ENCODE measurements at places on chromosomes 6 and 20. TPM values are rescaled to one million over a fixed set of nuclear protein-coding genes. Genes with fewer than 3 reads are reported as not detected.

The MYLK2 gene
- not detected for total RNA-seq

The CCN6 gene
- total RNA-seq = 0.25 TPM

The C6orf141 gene
- 9.8 TPM for total RNA-seq

The ZSCAN31 gene
- 11.3 TPM for total RNA-seq

The SLC24A3 gene
- total RNA-seq = 4.2 TPM

- DNase-seq = peak; percentile 90
These were observed 1.5 kb downstream of the MAFB start for GRCh38 chr20:40687384-40688128.

GRCh38 chr6:155240905-155241600 is 22.8 kb upstream of the CLDN20 start:
- no peak for DNase-seq

DNA sequence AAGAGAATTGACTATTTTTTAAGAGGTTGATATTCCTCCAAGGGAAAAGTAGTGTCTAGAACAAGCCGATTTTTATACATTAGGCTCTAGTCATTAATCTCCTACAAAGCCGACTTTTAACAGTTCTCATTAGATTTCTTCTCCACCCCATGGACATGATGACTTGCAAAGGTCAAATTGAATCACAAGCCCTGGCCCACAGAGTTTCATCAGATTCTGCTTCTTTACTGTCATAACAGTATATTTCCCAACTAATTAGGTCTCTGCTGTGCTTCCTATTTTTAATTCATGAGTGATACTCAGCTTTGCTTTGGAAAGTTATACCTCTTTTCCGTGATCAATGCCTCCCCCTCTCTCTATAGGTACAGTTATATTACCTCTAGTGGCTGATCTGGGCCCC is 90.6 kb upstream of the ADGRB3 start:
- no peak for DNase-seq

GRCh38 chr20:15923030-15923776 is 650.0 kb downstream of the KIF16B start:
- no peak for DNase-seq

- no peak for DNase-seq
These were observed 89.4 kb downstream of the TRDN start for GRCh38 chr6:123547216-123547978.

GRCh38 chr6:32920715-32921114 is 20.1 kb downstream of the HLA-DMB start:
- DNase-seq = no peak

DNA sequence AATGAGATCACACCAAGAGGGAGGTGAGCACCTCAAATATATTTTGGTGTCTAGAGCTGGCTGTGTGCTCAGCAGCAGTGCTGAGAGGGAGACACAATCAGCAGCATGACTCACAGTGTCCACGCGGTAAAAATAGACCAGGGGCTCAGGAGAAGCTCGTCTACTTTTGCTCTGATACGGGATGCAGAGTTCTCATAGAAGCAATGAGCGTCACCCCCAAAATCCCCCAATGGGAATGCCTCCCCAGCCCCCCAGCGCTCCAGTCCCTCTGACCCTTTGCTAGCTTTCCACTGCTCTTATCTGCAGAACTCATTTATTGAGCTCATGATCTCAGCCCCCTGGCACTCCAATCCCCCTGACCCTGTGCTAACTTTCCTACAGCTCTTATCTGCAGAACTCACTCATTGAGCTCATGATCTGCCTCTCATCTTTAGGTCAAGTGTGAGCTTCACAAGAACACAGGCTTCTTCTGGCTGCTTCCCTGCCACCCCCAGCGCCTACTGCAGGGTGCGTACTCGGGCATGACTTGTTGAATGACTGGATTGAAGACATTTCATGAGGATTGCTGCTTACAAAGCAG is 34.0 kb downstream of the SYNDIG1 start:
- DNase-seq = no peak

DNA sequence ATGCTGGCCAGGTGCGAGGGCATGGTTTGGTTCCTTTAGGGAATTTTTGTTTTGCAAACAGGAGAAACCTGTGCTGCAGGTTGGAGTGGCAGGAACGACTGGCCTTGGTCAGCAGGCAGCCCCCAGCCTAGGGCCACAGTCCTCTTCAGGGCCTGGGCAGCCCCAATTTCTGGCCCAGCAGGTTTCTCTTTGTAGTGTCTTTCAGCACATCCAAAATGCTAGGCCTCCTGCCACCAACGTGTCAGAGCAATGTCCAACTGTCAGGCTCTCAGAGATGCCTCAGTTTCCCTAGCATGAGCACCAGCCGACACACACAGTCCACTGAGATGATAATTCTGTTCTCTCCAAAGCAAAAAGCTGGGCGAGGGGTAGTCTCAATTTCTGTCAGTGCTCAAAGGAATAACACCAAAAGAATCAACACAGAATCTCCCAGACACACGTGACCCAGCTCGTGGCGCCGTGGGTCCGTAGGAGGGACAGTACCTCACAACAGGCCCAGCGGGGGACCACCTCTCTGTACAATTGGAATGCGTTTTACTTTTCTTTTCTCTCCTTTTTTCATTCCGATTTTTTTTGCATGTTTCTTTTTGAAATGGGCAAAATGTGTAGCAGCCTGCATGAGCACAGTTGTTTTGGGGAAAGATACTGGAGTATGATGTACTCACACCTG is 125.9 kb downstream of the TAF4 start:
- no peak for DNase-seq

DNA sequence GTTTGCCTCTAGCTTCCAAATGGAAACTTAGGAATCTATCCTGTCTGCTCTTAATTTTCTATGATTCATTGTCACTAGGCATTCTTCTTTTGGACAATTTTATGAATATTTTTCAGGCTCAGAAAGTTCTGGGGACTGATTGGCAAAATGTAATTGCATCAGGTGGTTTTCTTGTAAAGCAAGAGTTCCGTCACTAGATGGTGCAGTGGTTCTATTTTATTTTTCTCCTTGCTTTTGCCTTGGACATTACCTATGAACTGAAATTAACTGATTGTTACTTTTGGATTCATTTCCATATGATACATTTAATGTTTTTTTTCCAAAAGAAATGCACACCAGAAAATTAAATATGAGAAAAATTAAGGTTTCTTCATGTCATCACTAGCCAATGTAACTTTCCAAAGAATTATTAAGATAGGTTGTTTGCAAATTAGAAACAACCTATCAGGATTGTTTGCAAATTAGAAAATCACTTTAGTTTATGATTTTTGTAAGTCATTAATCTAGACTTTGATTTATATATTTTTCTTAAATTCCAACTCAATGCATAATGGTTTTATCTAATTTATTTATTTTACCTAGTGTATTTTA is 48.0 kb downstream of the TMEM170B start:
- no peak for DNase-seq

- peak; percentile 85 for DNase-seq
These were observed 716 bp downstream of the SHPRH start for GRCh38 chr6:145963216-145964068.

DNA sequence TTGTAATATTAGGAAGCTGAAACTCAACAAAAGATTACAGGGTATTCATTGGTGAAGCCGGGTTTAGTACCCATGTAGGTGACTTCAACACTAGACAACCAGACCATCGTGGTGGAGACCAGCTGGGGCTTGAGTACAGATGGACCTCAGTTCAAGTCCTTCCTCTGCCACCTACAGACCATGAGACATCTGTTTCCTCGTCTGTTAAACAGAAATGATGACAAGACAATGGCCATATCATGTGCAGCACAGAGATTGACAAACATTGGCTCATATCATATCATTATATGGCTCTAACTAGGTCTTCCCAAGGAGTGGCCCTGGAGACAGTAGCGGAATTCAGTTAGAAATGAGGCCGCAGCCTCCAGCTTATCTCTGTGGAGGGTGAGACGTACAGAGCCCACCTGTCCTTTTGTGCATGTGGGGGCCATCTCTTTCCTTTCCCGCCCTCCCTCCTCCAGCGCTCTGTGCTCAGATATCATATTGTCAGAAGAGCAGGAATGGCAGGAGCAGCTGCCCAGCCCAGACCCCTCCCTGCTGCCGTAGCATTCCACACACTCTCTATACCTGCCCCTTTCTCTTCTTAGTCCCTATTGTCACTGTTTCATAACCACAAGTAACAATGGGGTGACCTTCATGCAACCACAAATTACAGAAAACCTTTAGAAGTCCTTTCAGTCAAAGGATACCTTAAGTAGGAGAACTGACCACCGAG is 75.1 kb downstream of the LY86 start:
- no peak for DNase-seq

DNA sequence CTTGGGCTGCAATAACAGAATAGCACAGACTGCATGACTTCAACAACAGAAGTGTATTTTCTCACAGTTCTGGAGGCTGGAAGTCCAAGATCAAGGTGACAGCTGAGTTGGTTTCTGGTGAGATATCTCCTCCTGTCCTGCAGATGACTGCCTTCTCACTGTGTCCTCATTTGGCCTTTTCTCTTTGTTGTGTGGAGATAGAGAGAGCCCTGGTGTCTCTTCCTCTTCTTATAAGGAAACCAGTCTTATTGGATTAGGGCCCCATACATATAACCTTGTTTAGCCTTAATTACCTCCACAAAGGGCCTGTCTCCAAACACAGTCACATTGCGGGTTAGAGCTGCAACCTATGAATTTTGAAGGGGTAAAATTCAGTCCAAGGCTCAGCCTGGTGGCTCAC is 57.0 kb upstream of the BMP6 start:
- DNase-seq = no peak

DNA sequence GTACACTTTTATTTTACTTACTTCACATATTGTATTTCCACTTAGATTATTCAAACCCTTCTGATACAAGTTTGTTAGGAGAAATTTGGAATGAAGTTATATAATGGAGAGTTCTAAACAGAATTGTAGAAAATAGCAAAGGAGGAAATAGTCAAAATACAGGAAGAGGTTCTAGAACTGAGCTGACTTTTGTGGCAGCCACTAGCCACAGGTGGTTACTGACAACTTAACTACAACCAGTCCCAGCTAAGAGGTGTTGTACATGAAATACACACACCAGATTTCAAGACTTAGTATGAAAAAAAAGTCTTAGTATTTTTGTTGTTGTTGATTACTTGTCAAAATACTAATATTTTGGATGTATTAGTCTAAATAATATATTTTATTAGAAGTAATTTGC is 727.4 kb upstream of the CITED2 start:
- no peak for DNase-seq

- no peak for DNase-seq
These were observed 60.1 kb upstream of the RNF146 start for GRCh38 chr6:127206531-127207095.

DNA sequence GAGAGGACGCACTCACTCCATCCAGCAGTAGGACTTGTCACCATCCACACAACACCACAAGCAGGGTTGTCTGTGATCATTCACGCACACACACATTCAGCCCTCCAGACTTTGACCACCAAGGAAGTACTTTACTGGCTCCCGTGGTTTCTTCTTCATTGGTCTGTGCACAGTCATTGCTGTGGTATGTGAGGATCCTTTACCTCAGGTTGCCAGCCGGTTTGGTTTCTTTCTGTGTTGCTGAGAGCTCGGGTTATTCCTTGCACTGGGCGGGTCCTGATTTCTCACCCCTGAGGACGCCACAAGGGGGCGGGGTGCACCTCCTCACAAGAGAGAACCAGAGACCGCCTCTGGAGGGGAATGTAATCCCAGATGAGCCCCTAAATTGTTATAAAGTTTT is 11.2 kb downstream of the SLC35A1 start:
- DNase-seq = no peak

GRCh38 chr6:39746795-39747194 is 21.6 kb upstream of the KIF6 start:
- no peak for DNase-seq

- peak; percentile 93 for DNase-seq
These were observed 34.1 kb downstream of the CEBPB start for GRCh38 chr20:50224531-50225255.

GRCh38 chr6:170148709-170149470 is 142.0 kb downstream of the DLL1 start:
- peak; percentile 66 for DNase-seq

GRCh38 chr6:150048099-150048498 is 20.8 kb downstream of the ULBP3 start:
- DNase-seq = no peak

- no peak for DNase-seq
These were observed 50.0 kb upstream of the FAM83C start for GRCh38 chr20:35342154-35342769.

GRCh38 chr6:16735014-16735413 is 26.2 kb downstream of the ATXN1 start:
- no peak for DNase-seq

DNA sequence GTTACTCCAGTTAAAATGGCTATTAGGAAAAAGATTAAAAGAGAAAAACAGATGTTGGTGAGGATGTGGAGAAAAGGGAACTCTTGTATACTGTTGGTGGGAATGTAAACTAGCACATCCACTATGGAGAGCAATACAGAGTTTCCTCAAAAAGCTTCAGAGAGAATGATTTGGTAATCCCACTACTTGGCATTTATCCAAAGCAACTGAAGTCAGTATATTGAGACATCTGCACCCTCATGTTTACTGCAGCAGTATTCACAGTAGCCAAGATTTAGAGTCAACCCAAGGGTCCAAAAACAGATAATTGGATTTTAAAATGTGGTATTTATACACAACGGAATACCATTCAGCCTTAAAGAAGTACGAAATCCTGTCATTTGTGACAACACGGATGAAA is 469.5 kb downstream of the QKI start:
- DNase-seq = no peak

GRCh38 chr6:28566527-28567252 is 41.0 kb downstream of the GPX5 start:
- DNase-seq = no peak

DNA sequence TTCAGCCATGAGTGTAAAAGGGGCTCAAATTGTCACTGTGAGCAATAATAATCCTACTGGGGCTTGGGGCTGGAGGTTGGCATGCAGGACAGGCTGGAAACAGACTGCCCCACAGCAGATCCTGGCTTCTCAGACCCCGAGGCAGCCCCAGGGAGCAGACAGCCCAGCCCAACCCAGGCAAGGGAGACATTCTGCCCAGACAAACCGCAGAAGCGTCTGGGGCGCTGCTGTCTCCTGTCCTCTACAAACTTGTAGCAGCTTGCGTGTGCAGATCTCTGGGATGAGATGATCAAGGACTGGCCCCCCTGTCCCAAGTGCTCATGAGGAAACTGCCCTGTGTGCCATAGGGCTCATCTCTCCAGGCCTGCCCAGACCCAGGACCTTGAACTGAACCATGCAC is 84.6 kb downstream of the MAFB start:
- DNase-seq = no peak
